ENCODE measurements at places on chromosomes 3 and 15. TPM values are rescaled to one million over a fixed set of nuclear protein-coding genes. Genes with fewer than 3 reads are reported as not detected.

PSTPIP1 gene
- 16.0 TPM for total RNA-seq

ISLR gene
- 40.6 TPM for total RNA-seq

MYLK gene
- 248 TPM for total RNA-seq

CLDN18 gene
- total RNA-seq, result 197 TPM

RARB gene
- total RNA-seq, result 5.8 TPM

TRPM1 gene
- total RNA-seq, result not detected

COL8A1 gene
- 95.1 TPM for total RNA-seq

DNA sequence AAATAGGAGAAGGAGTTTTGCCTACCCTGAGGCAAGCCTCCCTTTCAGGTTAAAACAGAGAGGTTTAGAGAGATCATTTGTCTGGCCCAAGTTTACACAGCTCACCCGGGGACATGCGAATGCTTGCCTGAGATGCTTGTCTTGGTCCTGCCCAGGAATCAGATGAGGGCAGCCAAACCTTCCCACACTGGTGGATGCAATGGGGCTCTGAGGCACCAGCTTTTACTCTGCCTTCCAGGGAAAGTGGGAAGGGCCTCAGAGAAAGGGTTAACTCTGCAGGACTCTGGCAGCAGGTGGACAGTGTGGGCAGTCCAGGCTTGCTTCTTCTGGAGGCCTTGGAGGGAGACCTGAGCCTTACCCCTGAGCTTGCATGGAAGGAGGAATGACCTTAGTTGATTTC lies 90.0 kb downstream of the LRRK1 start:
- H3K4me1 ChIP-seq, result peaks cover 16% of the 10 kb centered on the region
- no peak for DNase-seq
- peaks cover 3% of the 10 kb centered on the region for H3K36me3 ChIP-seq
- no peak overlapping the region for H3K4me3 ChIP-seq

DNA sequence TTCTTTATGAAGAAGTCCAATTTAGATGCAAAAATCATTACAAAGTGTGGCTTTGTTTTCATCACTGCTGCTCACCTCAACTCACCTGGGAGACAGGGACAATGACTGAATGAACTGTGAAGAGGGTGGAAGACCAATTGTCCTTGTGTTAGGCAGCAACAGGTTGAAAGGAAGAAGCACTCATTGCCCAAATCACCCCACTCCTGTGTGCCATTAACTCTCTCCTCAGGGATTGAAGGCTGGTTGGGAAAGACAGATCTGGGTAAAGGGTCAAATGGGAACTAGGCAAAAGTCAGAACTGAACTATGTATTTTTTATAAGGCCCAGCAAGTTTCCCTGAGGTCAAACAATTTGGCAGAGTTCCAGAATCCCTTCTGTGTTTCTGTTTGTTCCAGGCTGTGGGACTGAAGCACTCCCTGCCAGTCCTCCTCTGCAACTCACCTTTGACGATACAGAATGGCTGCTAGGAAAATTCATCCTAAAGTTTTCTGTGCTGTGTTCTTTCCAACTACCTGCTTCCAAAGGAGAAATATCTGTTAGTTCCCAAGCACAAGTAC lies 68.6 kb upstream of the CCDC39 start:
- no peaks in the 10 kb centered on the region for H3K36me3 ChIP-seq
- H3K27me3 ChIP-seq, result no peaks in the 10 kb centered on the region
- H3K27ac ChIP-seq, result no peak overlapping the region

DNA sequence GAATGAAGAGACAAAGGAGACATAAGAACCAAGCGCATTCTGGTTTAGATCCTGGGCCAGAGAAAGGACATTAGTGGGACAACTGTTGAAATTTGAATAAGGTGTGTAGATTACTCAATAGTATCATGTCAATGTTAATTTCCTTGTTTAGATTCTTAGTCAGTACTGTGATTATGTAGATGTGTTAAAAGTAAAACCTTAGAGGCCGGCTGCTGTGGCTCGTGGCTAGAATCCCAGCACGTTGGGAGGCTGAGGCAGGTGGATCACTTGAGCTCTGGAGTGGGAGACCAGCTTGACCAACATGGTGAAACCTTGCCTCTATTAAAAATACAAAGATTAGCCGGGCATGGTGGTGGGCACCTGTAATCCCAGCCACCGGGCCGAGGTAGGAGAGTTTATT lies 26.7 kb downstream of the CYP8B1 start:
- H3K4me3 ChIP-seq, result no peak overlapping the region
- no peak for DNase-seq
- H3K27me3 ChIP-seq, result no peaks in the 10 kb centered on the region
- H3K36me3 ChIP-seq, result no peaks in the 10 kb centered on the region
- no peak overlapping the region for H3K27ac ChIP-seq

GRCh38 chr3:108200578-108200977 lies 21.6 kb downstream of the IFT57 start:
- no peaks in the 10 kb centered on the region for H3K27me3 ChIP-seq
- no peak overlapping the region for H3K27ac ChIP-seq
- no peaks in the 10 kb centered on the region for H3K4me1 ChIP-seq
- H3K4me3 ChIP-seq, result no peak overlapping the region
- H3K36me3 ChIP-seq, result peaks cover 9% of the 10 kb centered on the region

DNA sequence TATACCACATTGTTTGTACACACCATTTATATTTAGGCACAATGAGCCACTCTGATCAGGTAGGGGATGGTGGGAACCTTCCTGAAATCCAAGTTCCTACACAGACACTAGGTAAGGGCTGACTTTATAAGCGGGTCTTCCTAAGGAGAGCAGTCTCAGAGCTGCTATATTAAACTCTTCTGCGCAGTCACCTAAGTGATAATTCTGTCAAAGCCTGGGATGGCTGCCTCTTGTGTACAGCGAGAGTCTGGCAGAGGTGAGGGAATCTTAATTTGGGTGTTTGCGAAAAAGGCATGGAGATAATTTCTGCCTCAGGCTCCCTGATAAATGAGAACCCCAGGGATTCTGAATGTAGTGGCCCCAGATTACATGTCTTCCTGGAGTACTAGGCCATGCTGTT lies 113.1 kb downstream of the EDEM1 start:
- H3K4me3 ChIP-seq, result no peak overlapping the region
- DNase-seq, result no peak
- no peaks in the 10 kb centered on the region for H3K27me3 ChIP-seq
- H3K27ac ChIP-seq, result no peak overlapping the region

GRCh38 chr15:41936649-41937567 lies 35.4 kb downstream of the EHD4 start:
- no peak for DNase-seq
- H3K4me1 ChIP-seq, result peaks cover 56% of the 10 kb centered on the region
- H3K36me3 ChIP-seq, result peaks cover 19% of the 10 kb centered on the region
- no peaks in the 10 kb centered on the region for H3K27me3 ChIP-seq
- peak overlapping the region; percentile 79 for H3K27ac ChIP-seq
- no peak overlapping the region for H3K4me3 ChIP-seq

GRCh38 chr3:174191380-174191779 lies 667.8 kb upstream of the NAALADL2 start:
- H3K4me3 ChIP-seq, result no peak overlapping the region
- H3K27ac ChIP-seq, result no peak overlapping the region
- no peaks in the 10 kb centered on the region for H3K4me1 ChIP-seq
- no peaks in the 10 kb centered on the region for H3K27me3 ChIP-seq
- DNase-seq, result no peak

GRCh38 chr3:36906504-36907149 lies 38.2 kb downstream of the TRANK1 start:
- H3K27me3 ChIP-seq, result no peaks in the 10 kb centered on the region
- H3K27ac ChIP-seq, result peak overlapping the region; percentile 89
- H3K4me3 ChIP-seq, result peak overlapping the region; percentile 67

DNA sequence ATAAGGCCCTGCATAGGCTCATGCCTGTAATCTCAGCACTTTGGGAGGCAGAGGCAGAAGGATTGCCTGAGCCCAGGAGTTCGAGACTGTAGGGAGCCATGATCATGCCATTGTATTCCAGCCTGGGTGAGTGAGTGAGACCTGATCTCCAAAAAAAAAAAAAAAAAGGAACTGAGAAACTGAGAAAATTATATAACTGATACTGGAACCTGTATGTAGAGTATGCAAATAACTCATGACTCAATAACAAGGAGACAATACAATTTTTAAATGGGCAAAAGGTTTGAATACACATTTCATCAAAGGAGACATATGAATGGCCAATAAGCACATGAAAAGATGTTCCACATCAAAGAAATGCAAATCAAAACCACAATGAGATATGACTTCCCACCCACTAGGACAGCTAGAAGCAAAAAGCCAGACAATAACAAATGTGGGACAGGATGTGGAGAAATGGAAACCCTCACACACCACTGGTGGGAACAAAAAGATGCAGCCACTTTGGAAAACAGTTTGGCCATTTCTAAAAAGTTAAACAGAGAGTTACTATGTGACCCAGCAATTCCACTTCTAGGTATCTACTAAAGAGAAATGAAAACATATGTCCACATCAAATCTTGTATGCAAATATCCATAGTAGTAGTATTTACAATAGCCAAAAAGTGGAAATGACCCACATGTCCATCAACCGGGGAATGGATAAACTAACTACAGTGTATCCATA lies 70.7 kb downstream of the IQSEC1 start:
- no peak for DNase-seq
- H3K27me3 ChIP-seq, result no peaks in the 10 kb centered on the region
- H3K27ac ChIP-seq, result no peak overlapping the region
- H3K4me1 ChIP-seq, result peaks cover 18% of the 10 kb centered on the region
- H3K4me3 ChIP-seq, result no peak overlapping the region

- H3K27ac ChIP-seq, result no peak overlapping the region
- no peak for DNase-seq
- H3K4me3 ChIP-seq, result no peak overlapping the region
- H3K27me3 ChIP-seq, result no peaks in the 10 kb centered on the region
Measured at GRCh38 chr3:185866555-185866954, 41.7 kb upstream of the IGF2BP2 start.

- no peak for DNase-seq
- no peak overlapping the region for H3K4me3 ChIP-seq
- no peaks in the 10 kb centered on the region for H3K36me3 ChIP-seq
- no peaks in the 10 kb centered on the region for H3K27me3 ChIP-seq
- H3K4me1 ChIP-seq, result no peaks in the 10 kb centered on the region
Measured at GRCh38 chr3:133408961-133409360, 9.1 kb downstream of the BFSP2 start.

DNA sequence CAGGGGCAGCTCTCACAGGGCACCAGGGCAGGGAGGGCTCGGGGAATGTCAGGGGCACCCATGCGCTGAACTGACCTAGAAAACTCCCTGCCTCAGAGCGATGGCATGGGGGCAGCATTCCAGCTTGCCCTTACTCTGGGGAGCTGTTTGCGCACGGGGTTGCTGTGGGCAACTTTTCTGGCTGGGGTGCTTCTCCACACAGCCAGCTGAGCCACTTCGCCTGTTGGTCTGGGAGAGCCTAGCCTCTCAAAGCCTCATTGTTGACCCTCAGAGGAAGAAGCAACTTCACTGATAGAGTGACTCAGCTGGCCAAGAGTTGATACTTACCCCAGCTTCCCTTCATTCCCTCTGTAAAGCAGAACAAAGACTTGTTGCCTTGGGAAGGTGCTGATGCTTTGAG lies 42.6 kb upstream of the MRPS22 start:
- H3K4me3 ChIP-seq, result no peak overlapping the region
- no peak for DNase-seq
- H3K4me1 ChIP-seq, result no peaks in the 10 kb centered on the region
- no peaks in the 10 kb centered on the region for H3K36me3 ChIP-seq
- no peaks in the 10 kb centered on the region for H3K27me3 ChIP-seq
- no peak overlapping the region for H3K27ac ChIP-seq

DNA sequence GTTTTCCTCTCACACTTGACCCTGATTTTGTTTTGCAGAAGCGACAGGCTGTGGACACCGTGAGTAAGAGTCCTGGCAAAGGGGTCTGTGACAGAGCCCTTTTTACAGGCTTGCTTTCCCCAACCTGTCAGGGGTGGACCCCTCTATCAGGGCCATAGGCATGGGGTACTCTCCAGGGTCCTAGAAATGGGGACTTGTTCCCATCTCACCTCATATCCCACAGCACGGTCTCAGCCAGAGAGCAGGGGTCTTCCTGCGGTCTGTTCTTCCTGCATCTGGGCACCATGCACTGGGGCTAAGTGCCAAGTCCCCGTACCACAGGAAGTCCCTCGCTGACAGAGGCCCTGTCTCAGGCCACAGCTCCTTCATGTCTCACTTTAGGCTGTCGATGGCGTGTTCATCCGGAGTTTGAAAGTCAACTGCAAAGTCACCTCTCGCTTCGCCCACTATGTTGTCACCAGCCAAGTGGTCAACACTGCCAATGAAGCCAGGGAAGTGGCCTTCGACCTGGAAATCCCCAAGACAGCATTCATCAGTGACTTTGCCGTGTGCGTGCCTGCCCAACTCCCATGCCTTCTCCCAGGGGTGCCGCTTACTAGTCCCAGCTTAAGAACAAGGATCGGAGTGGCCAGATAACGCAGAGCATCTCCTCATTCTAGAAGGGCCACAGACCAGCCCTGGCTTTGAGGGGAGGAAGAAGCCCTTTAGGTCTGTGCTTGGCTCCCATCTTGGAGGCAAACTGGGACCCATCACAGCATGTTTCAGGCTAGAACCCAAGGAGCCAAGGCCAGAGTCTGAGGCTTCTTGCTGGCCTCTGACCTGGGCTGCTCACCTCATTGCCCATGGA lies 783 bp downstream of the ITIH1 start:
- peaks cover 5% of the 10 kb centered on the region for H3K27me3 ChIP-seq
- no peak overlapping the region for H3K4me3 ChIP-seq
- no peak overlapping the region for H3K27ac ChIP-seq
- DNase-seq, result peak; percentile 37
- no peaks in the 10 kb centered on the region for H3K4me1 ChIP-seq

DNA sequence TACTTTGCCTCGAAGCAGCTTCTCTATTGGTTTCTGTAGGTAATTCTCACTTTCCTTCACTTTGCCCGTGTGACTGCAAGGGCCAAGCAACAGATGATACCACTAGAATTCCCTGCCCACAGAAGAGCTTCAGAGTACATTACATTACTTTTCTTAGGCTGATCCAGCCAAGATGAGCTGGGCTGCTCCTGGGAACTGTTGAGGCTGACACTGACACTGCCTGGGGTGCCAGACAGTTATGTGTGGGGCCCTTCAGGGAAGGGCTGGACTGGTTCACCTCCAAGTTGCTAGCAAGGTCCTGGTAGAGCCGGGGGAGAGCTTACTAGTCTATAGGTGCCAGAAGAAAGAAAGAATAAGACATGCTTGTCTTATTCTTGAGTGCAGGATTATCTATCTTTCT lies 19.0 kb downstream of the GORASP1 start:
- peaks cover 94% of the 10 kb centered on the region for H3K36me3 ChIP-seq
- DNase-seq, result no peak

Measured in upper lobe of right lung (tissue), 1 donor.